ENCODE measurements at places on chromosomes 11 and 22.

DNA sequence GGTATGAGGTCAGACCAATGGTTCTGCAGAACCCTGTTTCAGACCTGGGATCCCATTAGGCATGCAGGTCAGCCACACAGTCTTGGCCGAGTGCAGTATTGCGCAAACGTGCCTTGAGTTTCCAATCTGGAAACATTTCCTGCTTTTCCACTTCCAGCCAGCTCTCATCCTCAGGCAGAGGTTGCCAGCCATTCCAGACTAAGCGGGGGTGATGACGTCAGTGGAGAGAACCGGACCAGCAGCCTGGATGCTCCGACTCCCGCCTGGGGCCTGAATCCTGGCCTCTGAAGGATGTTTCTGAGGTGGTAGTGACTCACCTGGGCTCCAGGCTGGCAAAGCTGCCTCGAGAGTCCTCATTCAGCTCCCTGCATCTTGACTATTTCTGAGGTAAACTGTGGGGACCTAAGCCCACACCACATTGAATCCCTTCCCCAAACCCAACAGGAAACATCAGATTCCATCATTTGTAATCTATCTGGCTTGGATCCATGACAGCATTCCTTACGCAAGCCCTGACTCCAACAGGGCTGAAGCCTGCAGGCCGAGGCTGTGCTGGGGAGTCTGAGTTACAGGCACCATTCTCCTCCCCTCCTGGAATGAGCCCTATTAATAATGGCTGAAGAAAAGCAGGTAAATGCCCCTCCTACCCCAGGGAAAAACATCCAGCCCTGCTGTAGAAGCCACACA lies 83.0 kb downstream of the ABTB2 start:
- peak; percentile 54 for DNase-seq

DNA sequence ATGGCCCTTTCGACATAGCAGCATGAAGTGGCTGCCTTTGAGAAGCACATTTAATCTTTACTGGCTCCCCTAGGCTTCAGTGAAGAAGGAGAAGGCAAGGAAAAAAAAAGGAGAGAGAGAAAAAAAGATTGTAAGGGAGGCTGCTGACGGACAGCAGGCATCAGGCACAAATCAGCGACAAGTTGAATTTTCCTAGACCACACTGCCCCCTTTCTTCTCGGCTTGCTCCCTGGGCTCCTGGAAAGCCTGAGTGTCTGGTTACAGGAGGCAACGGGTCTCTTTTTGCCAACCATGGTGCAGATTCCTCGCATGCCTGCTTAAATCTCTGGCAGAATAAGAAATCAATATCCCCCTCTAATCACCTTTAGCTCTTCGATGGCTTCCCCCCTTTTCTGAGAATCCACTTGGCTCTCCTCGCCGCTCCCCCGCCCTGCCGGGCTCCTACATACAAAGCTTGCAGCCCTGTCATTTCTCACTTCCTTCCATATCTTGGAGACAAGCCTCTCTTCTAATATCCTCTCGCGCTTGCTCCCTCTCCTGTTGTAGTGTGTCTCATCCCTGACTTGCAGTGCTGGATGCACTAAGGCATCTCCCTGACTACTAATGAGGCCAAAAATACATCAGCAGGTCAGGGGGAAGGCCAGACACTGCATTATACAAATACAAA lies 14.3 kb downstream of the BLID start:
- DNase-seq: peak; percentile 85

DNA sequence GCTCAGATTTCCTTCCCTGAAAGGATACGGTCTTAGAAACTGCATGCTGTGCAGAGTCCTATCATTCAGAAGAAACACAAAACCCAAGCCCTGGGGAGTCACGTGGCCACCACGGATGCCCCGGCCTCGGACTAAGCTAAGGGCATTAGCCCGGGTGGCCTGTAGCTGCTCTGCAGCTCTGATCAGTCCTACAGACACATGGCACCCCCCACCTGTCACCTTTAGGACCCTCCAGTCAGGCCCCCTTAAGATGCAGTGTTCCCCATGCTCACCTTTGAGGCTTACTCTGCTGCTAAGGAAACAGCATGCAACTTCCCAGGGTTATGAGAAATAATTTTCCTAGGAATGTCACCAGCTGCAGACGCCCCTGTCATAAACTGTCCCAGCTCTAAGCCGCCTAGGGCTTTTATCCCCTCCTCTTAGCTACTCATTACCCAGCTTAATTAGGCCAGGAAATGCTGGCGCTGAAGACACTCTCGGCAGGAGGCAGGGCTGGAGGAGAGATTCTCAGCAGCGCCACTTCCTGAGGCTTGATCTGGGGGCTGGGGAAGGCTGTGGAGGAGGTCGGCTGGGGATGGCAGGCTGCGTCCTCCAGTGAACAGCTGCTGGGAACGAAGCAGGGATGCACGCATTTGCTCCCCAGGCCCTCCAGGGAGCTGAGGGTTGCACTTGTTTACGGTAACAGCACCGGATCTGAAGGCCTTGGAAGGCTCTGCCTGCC lies 47.2 kb upstream of the ADA2 start:
- DNase-seq: peak; percentile 32

GRCh38 chr11:102971766-102972165 lies 16.2 kb upstream of the MMP13 start:
- DNase-seq: no peak

- DNase-seq: no peak
These were observed 935.4 kb downstream of the TBC1D22A start for GRCh38 chr22:47697861-47698260.

GRCh38 chr11:113667801-113668200 lies 38.3 kb downstream of the TMPRSS5 start:
- DNase-seq: no peak

DNA sequence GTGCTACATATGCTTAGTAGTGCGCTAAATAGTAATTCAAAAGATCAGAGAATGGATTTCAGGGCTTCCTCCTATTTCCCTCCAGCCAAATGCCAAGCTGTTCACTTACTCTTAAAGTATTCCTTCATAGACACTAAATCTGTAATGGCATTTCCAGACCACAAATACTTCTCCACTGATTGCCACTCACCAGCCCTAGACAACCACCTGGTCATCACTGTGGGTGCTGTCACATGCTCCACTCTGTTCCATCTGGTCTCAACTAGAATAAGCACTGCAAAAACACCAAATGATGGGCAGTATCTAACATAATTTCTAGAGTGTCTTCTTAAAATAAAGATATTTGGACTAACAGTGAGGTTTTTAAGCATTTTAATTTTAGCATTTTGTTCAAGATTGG lies 341.3 kb downstream of the AASDHPPT start:
- DNase-seq: no peak

GRCh38 chr11:27934830-27935145 lies 173.2 kb downstream of the KIF18A start:
- no peak for DNase-seq

GRCh38 chr11:69686452-69686851 lies 11.3 kb upstream of the LTO1 start:
- no peak for DNase-seq

- DNase-seq: no peak
These were observed 4.9 kb downstream of the PLXNB2 start for GRCh38 chr22:50302564-50302963.

All from head of caudate nucleus (tissue), 42 donors.